ENCODE measurements at places on chromosomes 5 and 9. TPM values are rescaled to one million over a fixed set of nuclear protein-coding genes. Genes with fewer than 3 reads are reported as not detected.
A peak's percentile ranks its signal among the peaks of the same experiment; 100 is the strongest.

GRCh38 chr5:103674739-103675138 is 112.2 kb upstream of the NUDT12 start:
- no peak for DNase-seq

Gene DNAH5
- not detected for polyA plus RNA-seq

Gene LCN1
- polyA plus RNA-seq = not detected

Gene PDE6A
- not detected for polyA plus RNA-seq

- no peak for DNase-seq
Observed at GRCh38 chr9:27436234-27436633, 87.9 kb upstream of the IFNK start.

Gene GLDC
- polyA plus RNA-seq = 0.20 TPM

GRCh38 chr9:23582836-23583235 is 243.2 kb downstream of the ELAVL2 start:
- no peak for DNase-seq

GRCh38 chr9:128397831-128398230 is 22.8 kb upstream of the CERCAM start:
- no peak for DNase-seq

GRCh38 chr5:139592289-139592688 is 31.1 kb downstream of the UBE2D2 start:
- DNase-seq = no peak

- DNase-seq = no peak
Observed at GRCh38 chr5:40306869-40307487, 372.7 kb upstream of the PTGER4 start.

Gene FBN2
- not detected for polyA plus RNA-seq

Gene DIRAS2
- polyA plus RNA-seq = not detected

Gene C5orf63
- 3.4 TPM for polyA plus RNA-seq

- DNase-seq = no peak
Observed at GRCh38 chr9:110006657-110007056, 201.3 kb downstream of the C9orf152 start.

DNA sequence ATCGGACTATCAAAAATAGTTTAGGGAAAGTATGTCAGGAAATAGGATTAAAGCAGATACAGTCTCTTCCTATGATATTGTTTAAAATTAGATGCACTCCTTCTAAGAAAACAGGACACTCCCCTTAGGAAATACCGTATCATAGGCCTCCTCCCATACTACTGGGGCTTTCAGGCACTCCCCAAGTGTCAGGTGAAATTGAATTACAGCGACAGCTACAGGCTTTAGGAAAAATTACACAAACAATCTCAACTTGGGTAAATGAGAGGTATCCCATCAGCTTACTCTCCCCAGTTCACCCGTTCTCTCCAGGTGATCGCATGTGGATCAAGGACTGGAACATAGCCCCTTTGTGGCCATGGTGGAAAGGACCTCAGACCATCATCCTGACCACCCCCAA is 110.4 kb upstream of the EPB41L4A start:
- DNase-seq = no peak

- DNase-seq = no peak
Observed at GRCh38 chr5:141855265-141856036, 22.8 kb downstream of the PCDH1 start.

GRCh38 chr5:38453506-38453905 is 102.9 kb downstream of the LIFR start:
- peak; percentile 79 for DNase-seq

Gene STING1
- 124 TPM for polyA plus RNA-seq

Gene KCNV2
- polyA plus RNA-seq = not detected

Gene CCL21
- polyA plus RNA-seq = not detected

DNA sequence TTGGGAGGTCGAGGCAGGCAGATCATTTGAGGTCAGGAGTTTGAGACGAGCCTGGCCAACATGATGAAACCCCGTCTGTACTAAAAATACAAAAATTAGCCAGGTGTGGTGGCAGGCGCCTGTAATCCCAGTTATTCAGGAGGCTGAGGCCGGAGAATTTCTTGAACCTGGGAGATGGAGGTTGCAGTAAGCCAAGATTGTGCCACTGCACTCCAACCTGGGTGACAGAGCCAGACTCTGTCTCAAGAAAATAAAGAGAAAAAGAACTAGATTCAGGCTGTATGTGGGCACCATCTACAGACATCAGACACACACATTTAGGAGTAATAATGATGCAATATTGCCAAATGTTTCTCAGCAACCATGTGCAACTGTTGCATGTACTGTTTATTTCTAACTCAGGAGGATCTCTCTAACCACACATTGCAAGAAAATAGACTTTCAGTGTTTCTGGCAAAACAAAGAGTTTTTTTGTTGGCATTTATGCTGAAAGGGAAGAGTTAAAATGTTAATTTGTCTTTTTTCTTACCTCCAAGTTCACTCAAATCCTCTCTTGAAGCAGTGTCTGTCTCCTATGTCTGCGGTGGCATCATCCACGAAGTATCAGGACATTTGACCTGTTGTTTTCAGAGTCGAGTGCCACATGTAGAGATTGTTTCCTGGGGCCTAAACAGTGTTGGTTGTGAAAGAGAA is 5.1 kb upstream of the ORM1 start:
- no peak for DNase-seq

GRCh38 chr5:97936231-97936630 is 753.2 kb upstream of the RIOK2 start:
- DNase-seq = no peak

Gene SLC6A19
- polyA plus RNA-seq = not detected

Gene CDC20B
- not detected for polyA plus RNA-seq

DNA sequence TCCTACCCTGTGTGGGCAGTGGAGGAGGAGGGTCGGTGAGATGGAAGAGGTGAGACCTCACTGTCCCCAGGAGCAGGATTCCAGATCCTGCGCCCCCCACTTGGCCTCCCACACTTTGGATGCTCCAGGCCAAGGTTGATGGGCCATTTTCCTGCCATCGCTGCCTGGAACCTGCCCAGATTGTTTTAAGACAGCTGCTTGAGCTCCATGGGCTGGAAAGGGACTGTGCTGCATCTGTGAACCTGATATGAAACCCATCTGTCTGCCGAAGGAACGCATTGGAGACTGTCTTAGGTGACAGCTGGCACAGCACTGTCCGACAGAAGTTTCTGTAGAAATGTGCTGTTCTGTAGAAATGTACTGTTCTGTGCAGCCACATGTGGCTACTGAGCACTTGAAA is 72.7 kb upstream of the SLC25A48 start:
- no peak for DNase-seq

- no peak for DNase-seq
Observed at GRCh38 chr5:10162468-10162867, 87.2 kb downstream of the ATPSCKMT start.

- DNase-seq = no peak
Observed at GRCh38 chr9:123599781-123600180, 243.8 kb downstream of the CRB2 start.

DNA sequence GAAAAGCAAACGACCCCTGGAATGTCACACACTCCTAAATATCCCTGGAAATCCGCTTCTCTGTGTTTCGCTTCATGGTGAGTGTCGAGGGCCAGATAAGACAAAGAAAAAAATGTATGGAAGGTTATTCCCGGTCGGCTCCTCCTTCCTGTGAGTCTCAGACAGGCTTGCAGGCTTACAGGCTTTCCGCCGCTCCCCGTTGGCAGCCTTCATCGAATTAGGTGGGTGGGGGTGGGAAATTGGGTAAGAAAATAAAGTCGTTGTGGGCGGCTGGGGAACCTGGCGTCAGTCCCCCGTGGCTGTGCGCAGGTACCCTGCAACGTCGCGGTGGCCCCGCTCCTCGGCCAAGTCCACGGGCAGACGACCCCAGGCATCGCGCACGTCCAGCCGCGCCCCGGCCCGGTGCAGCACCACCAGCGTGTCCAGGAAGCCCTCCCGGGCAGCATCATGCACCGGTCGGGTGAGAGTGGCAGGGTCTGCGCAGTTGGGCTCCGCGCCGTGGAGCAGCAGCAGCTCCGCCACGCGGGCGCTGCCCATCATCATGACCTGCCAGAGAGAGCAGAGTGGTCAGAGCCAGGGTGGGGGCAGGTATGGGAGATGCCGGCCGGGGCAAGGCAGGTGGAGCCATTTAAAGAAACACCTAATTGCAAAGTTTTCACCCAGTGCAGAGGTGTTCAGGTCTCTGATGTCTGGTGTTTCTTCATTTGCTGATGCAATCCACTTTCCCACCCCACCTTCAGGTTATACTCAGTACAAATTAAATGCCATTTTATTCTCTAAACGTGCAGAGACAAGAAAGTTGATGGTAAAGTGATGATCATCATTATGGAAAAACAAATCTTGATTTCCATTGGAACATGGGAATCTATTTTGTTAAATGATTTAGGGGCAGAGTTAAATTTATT is 3.2 kb downstream of the CDKN2B start:
- peak; percentile 42 for DNase-seq

DNA sequence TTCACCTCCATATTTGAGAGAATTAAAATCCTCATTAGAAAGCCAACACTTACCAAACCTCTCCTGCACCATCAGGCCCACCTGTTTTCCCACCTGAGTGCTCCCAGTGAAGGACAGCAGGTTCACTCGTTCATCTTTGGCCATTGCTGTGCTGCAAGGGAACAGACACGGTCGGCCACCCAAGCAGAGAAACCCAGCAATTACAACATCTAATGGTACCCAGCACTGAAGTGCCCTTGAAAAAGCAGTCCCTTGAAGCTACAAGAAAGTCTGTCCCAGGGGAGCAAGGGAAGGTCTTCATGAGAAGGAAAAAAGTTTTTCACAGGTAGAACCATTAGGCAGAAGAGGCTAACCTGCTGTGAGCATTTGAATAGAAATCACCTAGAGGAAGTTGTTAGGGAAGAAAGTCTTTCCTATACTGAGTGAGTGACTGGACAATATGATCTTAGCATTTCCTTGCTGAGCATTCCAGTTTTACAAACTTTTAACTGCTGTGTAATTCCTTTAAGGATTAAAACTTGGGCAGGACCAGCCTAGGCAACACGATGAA is 26.7 kb downstream of the ALDH7A1 start:
- no peak for DNase-seq

DNA sequence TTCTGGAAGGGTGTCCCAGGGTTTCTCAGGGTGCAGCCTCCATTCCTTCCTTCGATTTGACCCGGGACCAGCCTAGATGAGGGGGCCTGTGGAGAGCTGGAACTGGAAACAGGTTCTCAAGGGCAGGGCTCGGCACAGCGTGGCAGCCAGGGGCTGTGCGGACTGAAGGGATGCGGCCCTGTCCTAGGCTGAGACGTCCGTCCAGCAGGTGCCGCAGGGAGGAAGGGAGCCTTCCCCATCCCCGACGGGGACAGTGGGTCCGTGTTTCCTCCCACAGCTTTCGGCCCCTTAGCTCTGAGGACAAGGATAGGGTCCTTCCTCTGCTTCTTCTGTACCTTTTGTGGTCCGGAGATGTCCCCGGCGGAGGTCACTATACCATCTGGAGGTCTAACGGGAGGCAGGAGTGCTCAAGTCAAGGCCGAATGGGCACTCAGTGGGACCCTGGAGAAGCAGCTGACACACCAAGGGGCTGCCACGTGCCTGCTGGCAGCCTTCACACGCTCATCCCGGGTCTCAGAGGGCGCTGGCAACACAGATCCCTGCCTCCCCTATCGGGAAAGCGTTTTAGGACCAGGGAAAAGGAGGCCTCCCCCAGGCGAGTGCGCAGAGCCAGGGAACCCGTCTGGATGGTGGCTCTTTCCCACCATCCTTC is 49.9 kb downstream of the USP20 start:
- DNase-seq = no peak

Gene GKAP1
- polyA plus RNA-seq = 3.3 TPM

DNA sequence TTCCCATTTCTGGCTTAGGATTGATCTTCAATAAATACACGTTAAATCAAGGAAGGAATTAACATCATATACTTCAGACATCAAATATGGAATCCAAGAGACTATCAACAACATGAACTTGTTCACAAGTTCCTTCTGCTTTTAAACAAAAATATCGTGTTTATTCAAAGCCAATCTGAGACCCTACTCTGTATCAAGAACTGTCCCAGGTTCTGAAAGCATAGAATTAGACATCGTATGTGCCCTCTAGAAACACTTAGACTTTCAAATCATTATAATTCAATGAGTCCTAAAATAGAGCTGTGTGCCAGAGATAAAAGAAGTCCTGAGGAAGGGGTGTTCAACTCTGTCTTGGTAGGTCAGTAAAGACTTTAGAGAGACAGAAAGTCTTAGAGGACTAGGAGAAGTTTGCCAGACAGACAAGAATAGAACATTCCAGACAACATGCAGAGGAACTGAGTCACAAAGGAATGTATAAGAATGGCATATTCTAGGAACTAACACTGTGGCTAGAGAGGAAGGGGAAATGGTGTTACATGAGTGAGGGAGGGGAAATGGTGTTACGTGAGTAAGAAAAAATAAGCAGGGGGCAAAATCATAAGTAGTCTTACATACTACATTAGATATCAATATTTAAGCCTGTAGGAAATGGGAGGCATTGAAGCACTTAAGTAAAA is 2.9 kb downstream of the TPD52L3 start:
- no peak for DNase-seq

- no peak for DNase-seq
Observed at GRCh38 chr9:91720751-91721705, 229.0 kb downstream of the ROR2 start.

Gene PCDHA9
- not detected for polyA plus RNA-seq

GRCh38 chr9:117101008-117101407 is 313.8 kb downstream of the ASTN2 start:
- DNase-seq = no peak

DNA sequence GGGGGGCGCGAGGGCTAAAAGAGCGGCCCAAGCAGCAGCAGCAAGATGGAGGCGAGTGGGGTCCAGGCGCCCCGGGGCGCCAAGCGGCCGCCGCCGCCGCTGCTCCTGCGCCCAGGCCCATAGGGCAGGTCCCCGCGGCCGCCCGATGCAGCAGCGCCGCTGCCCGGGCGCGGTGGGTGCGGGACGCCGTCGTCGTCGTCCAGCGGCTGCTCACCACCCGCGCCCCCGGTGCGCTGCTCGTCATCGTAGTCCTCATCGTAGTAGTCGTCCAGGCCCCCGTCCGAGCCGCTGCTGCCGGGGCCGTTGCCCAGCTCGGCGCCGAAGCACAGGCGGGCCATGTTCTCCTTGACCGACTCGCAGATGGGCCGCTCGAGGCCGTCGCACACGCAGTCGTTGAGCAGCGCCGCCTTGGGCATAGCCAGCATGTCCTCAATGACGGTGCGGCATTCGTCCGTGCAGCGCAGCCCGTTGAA is 1.5 kb downstream of the GAS1 start:
- DNase-seq = no peak
